ENCODE measurements at places on chromosomes 7 and 10.
A peak's percentile ranks its signal among the peaks of the same experiment; 100 is the strongest.

- H3K27me3 ChIP-seq: no peaks in the 10 kb centered on the region
- H3K27ac ChIP-seq: peak overlapping the region; percentile 59
- H3K4me1 ChIP-seq: peaks cover 16% of the 10 kb centered on the region
- DNase-seq: no peak
- peaks cover 36% of the 10 kb centered on the region for H3K36me3 ChIP-seq
Observed at GRCh38 chr7:30460246-30460633, 18.3 kb downstream of the NOD1 start.

DNA sequence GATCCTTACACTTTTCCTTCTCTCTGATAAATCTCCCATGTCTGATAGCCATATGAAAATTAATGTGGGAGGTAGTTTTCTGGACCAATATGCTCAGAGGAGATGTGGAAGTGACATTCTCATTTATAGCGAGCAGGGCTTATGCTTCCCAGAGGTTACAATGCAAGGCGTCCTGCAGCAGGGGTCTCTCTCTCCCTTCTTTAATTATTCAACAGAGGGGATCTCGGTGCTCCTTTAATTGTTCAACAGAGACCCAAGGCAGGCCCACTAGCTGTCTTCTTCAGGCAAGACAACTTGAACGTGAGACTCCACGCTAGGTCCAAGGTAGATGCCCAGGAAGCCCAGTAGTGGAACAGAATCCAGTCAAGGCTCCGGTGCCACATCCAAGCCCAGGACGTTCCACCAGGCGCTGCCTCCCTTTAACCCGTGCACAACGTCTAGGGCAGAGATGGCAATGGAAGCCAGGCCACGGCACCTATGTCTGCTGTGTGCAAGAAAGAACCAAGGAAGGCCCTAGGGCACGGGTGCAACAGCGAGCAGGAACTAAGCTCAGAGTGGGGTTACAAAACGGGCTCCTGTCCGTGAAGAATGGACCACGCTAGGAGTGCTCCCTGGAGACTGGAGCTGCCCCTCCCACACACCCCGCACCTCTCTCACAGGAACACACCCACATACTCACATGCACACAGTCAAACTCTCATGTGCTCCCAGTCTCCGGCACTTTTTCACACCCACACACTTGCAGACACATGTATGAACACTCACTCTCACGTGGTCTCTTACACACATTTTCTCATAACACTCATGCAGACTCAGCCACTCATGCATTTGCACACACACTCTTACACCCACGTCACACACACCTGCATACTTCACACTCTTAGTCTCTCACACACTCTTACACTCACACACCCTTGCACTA is 230.4 kb downstream of the TNS3 start:
- no peaks in the 10 kb centered on the region for H3K27me3 ChIP-seq
- no peak overlapping the region for H3K27ac ChIP-seq
- no peaks in the 10 kb centered on the region for H3K4me1 ChIP-seq
- DNase-seq: no peak
- H3K36me3 ChIP-seq: no peaks in the 10 kb centered on the region

GRCh38 chr7:631964-632830 is 94.3 kb upstream of the DNAAF5 start:
- H3K36me3 ChIP-seq: peaks cover 4% of the 10 kb centered on the region
- H3K4me3 ChIP-seq: no peak overlapping the region
- H3K27me3 ChIP-seq: no peaks in the 10 kb centered on the region
- H3K4me1 ChIP-seq: no peaks in the 10 kb centered on the region

GRCh38 chr10:48522011-48522765 is 82.7 kb downstream of the ARHGAP22 start:
- H3K4me1 ChIP-seq: no peaks in the 10 kb centered on the region
- no peak for DNase-seq
- H3K36me3 ChIP-seq: no peaks in the 10 kb centered on the region
- no peak overlapping the region for H3K4me3 ChIP-seq

DNA sequence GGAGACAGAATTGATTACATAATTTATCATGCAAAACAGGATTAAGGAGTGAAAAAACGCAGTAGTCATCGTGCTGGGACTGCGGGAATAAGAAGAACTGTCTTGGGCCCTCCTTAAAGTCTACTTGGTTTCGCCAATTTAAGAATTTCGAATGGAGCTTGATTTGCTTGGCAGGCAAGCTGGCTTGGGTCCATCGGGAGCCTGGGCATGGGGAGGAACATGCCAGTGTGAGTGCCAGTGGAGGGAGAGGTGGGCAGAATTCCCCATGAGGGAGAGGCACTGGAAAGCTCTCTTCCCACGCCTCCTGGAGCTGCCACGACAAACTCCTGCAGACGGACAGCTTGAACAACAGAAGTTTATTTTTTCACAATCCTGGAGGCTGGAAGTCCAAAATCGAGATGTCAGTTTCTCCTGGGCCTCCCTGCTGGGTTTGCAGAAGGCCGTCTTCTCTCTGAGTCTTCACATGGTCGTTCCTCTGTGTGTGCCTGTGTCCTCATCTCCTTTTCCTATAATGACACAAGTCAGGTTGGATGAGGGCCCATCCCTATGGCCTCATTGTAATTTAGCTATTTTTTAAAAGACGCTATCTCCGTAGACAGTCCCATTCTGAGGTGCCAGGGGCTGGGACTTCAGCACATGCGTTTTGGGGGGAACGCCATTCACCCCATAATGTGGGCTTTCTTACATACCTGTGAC is 528.7 kb upstream of the DPP6 start:
- H3K27me3 ChIP-seq: no peaks in the 10 kb centered on the region
- no peak for DNase-seq
- H3K27ac ChIP-seq: no peak overlapping the region

DNA sequence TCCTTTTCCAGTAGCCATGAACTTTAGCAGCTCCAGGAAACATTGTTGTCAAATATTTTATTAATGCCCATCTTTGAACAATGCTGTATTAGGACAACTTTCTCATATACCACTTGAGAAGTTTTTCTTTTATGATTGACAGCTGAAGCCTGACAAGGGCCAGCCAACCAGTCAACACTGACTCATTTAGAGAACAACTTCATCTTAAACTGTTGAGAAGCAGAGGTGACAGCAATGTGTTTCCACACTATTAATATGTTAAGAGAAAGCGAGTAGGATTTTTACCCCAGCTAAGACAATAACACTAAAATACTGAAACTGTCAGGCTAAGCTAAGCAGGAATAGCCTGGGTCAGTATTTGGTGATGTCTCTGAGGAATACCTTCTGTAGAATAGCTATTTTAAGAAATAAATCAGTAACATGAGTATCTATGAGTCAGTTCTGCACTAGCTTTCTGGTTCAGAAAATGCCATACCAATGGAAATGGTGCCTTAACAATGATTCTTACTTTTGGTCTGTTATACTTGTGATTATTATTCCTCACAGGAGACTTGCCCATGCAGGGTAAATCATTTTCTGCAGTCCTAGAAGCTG is 168.8 kb upstream of the POT1 start:
- H3K4me3 ChIP-seq: no peak overlapping the region
- DNase-seq: no peak
- no peaks in the 10 kb centered on the region for H3K4me1 ChIP-seq
- no peaks in the 10 kb centered on the region for H3K36me3 ChIP-seq
- H3K27ac ChIP-seq: no peak overlapping the region
- no peaks in the 10 kb centered on the region for H3K27me3 ChIP-seq

DNA sequence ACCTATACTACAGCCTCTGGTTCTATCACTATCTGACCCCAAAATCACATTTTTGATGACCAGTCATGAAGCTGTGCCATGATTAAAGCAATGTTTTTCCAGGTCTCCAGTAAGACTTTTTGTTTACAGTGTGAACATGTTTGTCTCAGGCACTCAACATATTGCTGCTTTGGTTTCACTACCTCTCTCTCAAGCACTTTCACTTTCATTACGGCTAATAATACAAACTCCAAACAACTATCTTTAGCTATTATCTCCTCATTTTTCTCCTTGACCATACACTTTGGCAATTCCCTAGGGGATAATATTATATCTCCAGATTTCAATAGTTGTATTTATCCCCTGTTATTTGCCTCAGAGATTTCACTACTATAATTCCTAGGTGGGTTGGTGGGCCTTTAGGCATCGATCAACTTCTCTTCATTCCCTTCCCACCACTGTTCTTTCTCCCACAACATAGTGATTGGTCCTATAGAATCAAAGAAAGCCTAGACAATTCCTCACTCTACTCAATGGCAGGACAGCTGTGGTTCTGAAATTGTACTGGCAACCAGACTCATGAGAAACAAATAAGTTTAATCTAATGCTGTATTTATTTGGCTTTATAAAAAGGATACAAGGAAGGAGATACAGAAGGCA is 261.4 kb upstream of the ZWINT start:
- peak overlapping the region; percentile 56 for H3K4me3 ChIP-seq
- no peaks in the 10 kb centered on the region for H3K27me3 ChIP-seq
- H3K4me1 ChIP-seq: peaks cover 3% of the 10 kb centered on the region
- peak overlapping the region; percentile 16 for H3K27ac ChIP-seq

DNA sequence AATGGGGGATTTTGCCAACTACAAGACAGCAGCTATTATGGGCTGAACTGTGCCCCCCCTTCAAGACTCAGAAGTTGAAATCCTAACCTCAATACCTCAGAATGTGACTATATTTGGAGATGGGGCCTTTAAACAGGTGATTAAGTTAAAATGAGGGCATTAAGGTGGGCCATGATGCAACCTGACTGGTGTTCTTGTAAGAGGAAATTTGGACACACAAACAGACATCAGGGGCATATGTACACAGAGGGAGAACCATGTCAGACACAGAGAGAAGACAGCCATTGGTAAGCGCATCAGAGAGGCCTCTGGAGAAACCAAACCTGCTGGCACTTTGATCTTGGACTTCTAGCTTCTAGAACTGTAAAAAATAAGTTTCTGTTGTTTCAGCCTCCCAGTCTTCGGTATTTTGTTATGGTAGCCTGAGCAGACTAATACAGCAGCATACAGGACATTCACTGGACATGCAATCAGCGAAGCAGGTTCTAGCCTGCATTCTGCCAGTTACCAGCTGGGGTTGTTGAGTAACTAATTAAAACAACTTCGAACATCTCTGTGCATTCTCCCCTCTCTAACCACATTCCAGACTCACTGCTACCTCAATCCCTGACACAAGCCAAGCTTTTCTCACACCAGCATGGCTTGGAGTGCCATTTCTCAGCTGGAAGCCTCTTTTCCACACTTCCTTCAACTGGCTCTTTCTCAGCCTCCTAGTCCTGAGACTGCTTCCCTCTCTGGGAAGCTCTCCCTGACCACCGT is 141.4 kb downstream of the DOCK4 start:
- H3K36me3 ChIP-seq: no peaks in the 10 kb centered on the region
- no peak overlapping the region for H3K27ac ChIP-seq
- H3K27me3 ChIP-seq: peaks cover 2% of the 10 kb centered on the region

- H3K27ac ChIP-seq: no peak overlapping the region
- H3K4me1 ChIP-seq: no peaks in the 10 kb centered on the region
- H3K27me3 ChIP-seq: peaks cover 36% of the 10 kb centered on the region
- H3K4me3 ChIP-seq: no peak overlapping the region
- no peaks in the 10 kb centered on the region for H3K36me3 ChIP-seq
Observed at GRCh38 chr7:104784686-104785085, 229.3 kb upstream of the KMT2E start.

- no peak overlapping the region for H3K27ac ChIP-seq
- H3K27me3 ChIP-seq: peaks cover 27% of the 10 kb centered on the region
- no peak for DNase-seq
- no peaks in the 10 kb centered on the region for H3K36me3 ChIP-seq
Observed at GRCh38 chr10:69988094-69988493, 64.6 kb upstream of the MACROH2A2 start.

DNA sequence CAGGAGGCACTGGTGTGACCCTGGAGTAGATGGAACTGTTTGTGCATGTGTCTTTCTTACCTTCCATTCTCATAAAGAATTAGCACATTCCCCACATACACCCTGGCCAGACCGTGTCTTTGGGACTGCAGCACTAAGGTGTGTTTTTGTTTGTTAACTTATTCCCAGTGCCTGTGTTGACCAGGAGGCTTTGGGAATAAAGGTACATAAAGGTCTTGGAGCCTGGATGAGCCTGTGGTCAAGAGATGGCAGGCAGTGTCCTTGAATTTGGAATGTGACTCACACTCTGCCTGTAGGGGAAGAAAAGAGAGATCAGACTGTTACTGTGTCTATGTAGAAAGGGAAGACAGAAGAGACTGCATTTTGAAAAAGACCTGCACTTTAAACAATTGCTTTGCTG is 137.6 kb downstream of the LYZL1 start:
- no peaks in the 10 kb centered on the region for H3K27me3 ChIP-seq
- peaks cover 3% of the 10 kb centered on the region for H3K4me1 ChIP-seq
- H3K36me3 ChIP-seq: peaks cover under 1% of the 10 kb centered on the region
- H3K4me3 ChIP-seq: no peak overlapping the region

DNA sequence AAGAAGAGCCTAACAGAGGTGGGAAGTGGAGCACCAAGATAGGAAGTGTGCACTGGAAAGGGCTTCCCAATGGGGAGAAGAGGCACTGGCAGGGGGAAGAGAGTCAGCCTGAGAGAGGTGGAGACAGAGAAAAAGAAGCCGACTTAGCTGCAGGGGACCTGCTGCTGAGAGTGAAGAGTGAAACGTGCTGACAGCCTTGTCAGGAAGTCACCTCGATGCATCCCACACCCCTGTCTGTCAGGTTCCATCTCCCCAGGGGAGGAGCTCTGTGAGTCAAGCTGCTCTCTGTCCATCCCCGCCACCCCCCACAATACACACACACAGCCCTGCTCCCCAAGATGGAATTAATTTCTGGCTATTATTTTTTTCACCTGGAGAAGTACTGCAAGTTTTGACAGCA is 14.0 kb downstream of the KAZALD1 start:
- H3K4me1 ChIP-seq: no peaks in the 10 kb centered on the region
- H3K4me3 ChIP-seq: no peak overlapping the region
- H3K36me3 ChIP-seq: no peaks in the 10 kb centered on the region
- no peak overlapping the region for H3K27ac ChIP-seq

GRCh38 chr10:118282670-118283069 is 59.5 kb downstream of the FAM204A start:
- H3K4me3 ChIP-seq: no peak overlapping the region
- DNase-seq: no peak
